ENCODE measurements at places on chromosomes 5 and 9. TPM values are rescaled to one million over a fixed set of nuclear protein-coding genes. Genes with fewer than 3 reads are reported as not detected.

Gene ADAMTS16
- 2.0 TPM for total RNA-seq

Gene ASS1
- 29.1 TPM for total RNA-seq

Gene CACNA1B
- total RNA-seq, result 2.4 TPM

Gene IL33
- 13.3 TPM for total RNA-seq

Gene WDR38
- total RNA-seq, result not detected

Gene SH2D3C
- 1.6 TPM for total RNA-seq

Gene PDE6A
- total RNA-seq, result not detected

Gene TSSK1B
- total RNA-seq, result 0.12 TPM

Gene ZNF354B
- 20.2 TPM for total RNA-seq

Gene ADGRV1
- 13.6 TPM for total RNA-seq

Gene FSTL4
- 11.3 TPM for total RNA-seq

Gene FAM153A
- 0.52 TPM for total RNA-seq

Gene ADAMTS2
- 7.7 TPM for total RNA-seq

Gene DPYSL3
- 36.0 TPM for total RNA-seq

Gene AMACR
- 30.7 TPM for total RNA-seq

Gene SV2C
- 6.9 TPM for total RNA-seq

Gene ELOVL7
- total RNA-seq, result 24.3 TPM

Gene ZNF483
- 11.7 TPM for total RNA-seq

Gene OR1Q1
- not detected for total RNA-seq

Gene LHFPL2
- 17.9 TPM for total RNA-seq

Gene TAF11L5
- not detected for total RNA-seq

Gene SOX30
- total RNA-seq, result not detected

Gene SNCB
- total RNA-seq, result 0.97 TPM

Gene MARCOL
- total RNA-seq, result not detected

Gene SLC27A6
- 12.8 TPM for total RNA-seq

Gene GARIN3
- total RNA-seq, result not detected

Gene SLC46A2
- total RNA-seq, result 0.14 TPM

Gene PCDHB4
- total RNA-seq, result 2.7 TPM

Gene NME5
- 4.3 TPM for total RNA-seq

Gene PHF24
- 0.88 TPM for total RNA-seq

Gene GRXCR2
- total RNA-seq, result not detected

Gene ZNF658
- total RNA-seq, result 9.7 TPM

Gene SLC1A3
- total RNA-seq, result 15.3 TPM

Gene DHFR
- total RNA-seq, result 24.8 TPM

Gene CBY3
- total RNA-seq, result not detected

Gene SHC3
- total RNA-seq, result 5.3 TPM

Gene KIF24
- 9.6 TPM for total RNA-seq

Gene SLC34A1
- total RNA-seq, result 0.12 TPM

Gene LHX6
- 10.0 TPM for total RNA-seq

Gene NR4A3
- total RNA-seq, result 3.4 TPM

Gene SGCD
- total RNA-seq, result 4.0 TPM

Data from type B pancreatic cell (in vitro differentiated cells).